Gastroesophageal sphincter (tissue), 4 donors: ENCODE measurements at places on chromosomes 12 and 14.

- no peak overlapping the region for H3K27ac ChIP-seq
- H3K36me3 ChIP-seq: no peaks in the 10 kb centered on the region
- no peaks in the 10 kb centered on the region for H3K4me1 ChIP-seq
- H3K4me3 ChIP-seq: no peak overlapping the region
Observed at GRCh38 chr12:91009319-91009950, 4.7 kb upstream of the EPYC start.

GRCh38 chr14:33954016-33954598, 3.2 kb upstream of the EGLN3 start:
- ATAC-seq: no peak
- peaks cover 4% of the 10 kb centered on the region for H3K4me1 ChIP-seq
- no peak overlapping the region for H3K4me3 ChIP-seq
- no peaks in the 10 kb centered on the region for H3K27me3 ChIP-seq
- H3K27ac ChIP-seq: no peak overlapping the region
- H3K36me3 ChIP-seq: no peaks in the 10 kb centered on the region

DNA sequence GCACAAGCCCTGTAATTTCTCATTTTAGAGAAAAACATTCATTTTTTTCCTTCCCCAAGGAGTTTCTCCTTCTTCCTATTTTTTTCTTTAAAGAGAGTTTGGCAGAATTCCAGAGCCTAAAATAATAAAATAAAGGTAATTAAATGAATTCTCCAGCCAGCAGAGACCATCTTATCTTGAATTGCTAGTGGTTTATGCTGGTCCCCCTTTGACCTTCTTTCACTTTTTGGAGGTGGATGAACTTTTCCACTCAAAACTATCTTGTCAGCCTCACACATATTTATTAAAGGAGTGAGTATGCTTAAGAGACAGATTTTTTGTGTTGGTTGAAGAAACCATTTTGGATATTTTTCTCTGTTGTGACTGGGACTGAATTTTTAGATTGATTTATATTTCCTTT, 47.6 kb downstream of the ADIPOR2 start:
- no peak for ATAC-seq
- H3K4me1 ChIP-seq: peaks cover 3% of the 10 kb centered on the region
- no peaks in the 10 kb centered on the region for H3K27me3 ChIP-seq

GRCh38 chr12:52496054-52496453, 3.0 kb upstream of the KRT6A start:
- H3K4me1 ChIP-seq: peaks cover 8% of the 10 kb centered on the region
- H3K36me3 ChIP-seq: no peaks in the 10 kb centered on the region
- no peak overlapping the region for H3K27ac ChIP-seq
- no peak for ATAC-seq
- H3K4me3 ChIP-seq: no peak overlapping the region

- no peak overlapping the region for H3K27ac ChIP-seq
- H3K36me3 ChIP-seq: no peaks in the 10 kb centered on the region
- H3K4me1 ChIP-seq: peaks cover 15% of the 10 kb centered on the region
- peaks cover 39% of the 10 kb centered on the region for H3K27me3 ChIP-seq
Observed at GRCh38 chr12:30973175-30973574, 46.6 kb downstream of the TSPAN11 start.

DNA sequence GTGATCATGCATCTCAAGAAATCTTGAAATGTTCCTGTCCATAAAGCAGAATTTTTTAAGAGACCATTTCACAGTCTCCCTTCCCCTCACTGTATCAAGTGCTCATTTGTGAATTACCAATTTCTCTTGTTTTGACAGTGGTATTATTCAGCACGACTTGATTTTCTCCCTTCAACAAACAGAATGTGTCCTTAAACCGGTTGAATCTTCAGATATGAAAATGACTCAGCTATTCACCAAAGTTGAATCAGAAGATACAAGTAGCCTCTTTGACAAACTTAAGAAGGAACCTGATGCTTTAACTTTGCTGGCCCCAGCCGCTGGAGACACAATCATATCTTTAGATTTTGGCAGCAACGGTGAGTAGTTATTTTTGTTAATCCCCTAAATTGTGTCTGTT, 25.5 kb upstream of the SNAPC1 start:
- no peaks in the 10 kb centered on the region for H3K4me1 ChIP-seq
- peaks cover 92% of the 10 kb centered on the region for H3K36me3 ChIP-seq
- ATAC-seq: no peak

DNA sequence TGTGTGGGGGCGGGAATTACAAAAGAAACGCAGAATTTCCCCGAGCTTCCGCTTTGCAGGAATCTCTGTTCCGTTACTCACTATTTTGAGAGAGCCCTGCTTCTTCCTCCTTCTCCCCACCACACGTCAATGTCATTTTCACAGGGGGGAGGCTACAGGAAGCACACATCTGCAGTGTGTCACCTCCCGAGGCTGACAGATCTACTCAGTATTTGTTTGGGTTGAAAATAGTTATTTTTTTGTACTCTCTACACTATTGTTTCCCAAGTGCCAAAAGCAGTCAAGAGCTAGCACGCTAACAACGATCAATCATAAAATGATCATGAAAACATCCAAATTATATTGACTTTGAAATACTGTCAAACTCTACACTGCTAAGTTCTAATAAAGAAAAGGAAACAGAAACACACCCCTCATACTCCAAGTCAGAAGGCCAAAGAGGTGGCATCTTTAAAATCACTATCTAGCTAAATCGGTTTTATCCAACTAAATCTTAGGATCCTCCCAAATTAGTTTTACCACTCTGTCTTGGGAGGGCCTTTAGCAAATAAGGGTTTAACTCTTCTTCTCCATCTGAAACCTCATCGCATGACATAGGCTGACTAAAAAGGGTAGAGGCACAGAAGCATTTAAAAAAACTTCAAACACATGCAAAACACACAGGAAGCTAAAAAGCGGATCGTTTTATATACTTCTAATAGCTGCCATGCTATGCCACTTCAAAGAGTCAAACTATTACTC, 51.8 kb downstream of the FOXN3 start:
- H3K36me3 ChIP-seq: no peaks in the 10 kb centered on the region
- ATAC-seq: peak; percentile 31
- H3K4me1 ChIP-seq: peaks cover 29% of the 10 kb centered on the region
- no peak overlapping the region for H3K27ac ChIP-seq

DNA sequence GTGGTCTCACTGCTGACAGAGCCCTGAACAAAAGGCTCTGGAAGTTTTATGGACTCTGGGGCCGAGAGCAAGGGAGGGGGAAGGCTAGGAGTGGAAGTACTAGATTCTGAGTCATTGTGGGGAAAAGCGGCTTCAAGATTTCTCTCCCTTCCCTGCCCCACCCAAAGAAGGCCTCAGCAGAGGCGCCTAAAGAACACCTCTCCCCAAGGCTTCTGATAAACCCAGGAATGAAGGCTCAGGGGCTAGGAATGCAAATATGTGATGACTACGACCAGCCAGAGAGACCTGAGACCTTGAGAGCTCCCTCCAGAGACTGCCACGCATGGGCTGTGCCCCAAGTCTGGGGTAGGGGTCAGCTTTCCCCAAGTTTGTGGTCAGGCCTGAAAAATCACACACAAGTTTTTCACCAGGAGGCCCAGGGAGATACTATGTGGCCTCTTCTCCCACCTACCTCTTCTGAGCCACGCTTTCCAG, 130.7 kb upstream of the HIF1A start:
- peak overlapping the region; percentile 10 for H3K27ac ChIP-seq
- no peak overlapping the region for H3K4me3 ChIP-seq
- no peaks in the 10 kb centered on the region for H3K27me3 ChIP-seq
- no peaks in the 10 kb centered on the region for H3K36me3 ChIP-seq
- ATAC-seq: no peak
- peaks cover 73% of the 10 kb centered on the region for H3K4me1 ChIP-seq

- peaks cover 48% of the 10 kb centered on the region for H3K27me3 ChIP-seq
- H3K4me1 ChIP-seq: peaks cover 7% of the 10 kb centered on the region
- no peak for ATAC-seq
- H3K27ac ChIP-seq: no peak overlapping the region
Observed at GRCh38 chr14:70807898-70808415, 1.4 kb downstream of the MAP3K9 start.

DNA sequence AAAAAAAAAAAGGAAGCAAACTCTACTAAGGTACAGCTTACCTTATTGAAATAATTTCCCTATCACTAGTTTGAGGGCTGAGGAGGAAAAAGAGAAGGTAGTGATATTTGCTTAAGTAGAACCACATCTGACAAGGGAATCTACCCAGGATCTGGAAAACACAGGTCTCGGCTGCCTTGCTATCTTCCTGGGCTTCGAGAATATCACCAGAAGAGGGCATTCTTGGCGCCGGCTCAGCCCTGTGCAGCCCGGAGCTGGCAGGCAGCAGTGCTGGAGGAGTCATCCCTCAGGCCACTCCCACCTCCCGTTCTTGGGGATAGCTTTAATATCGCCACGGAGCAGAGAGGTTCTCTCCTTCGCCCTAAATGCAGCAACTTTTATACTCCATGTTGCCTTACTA, 1181.2 kb downstream of the VRK1 start:
- peak; percentile 85 for ATAC-seq
- H3K36me3 ChIP-seq: no peaks in the 10 kb centered on the region
- H3K27ac ChIP-seq: peak overlapping the region; percentile 75
- peak overlapping the region; percentile 16 for H3K4me3 ChIP-seq

GRCh38 chr12:115990241-115990640, 287.3 kb downstream of the MED13L start:
- peaks cover 28% of the 10 kb centered on the region for H3K4me1 ChIP-seq
- H3K27ac ChIP-seq: no peak overlapping the region
- H3K36me3 ChIP-seq: peaks cover 82% of the 10 kb centered on the region
- ATAC-seq: no peak

- H3K27me3 ChIP-seq: no peaks in the 10 kb centered on the region
Observed at GRCh38 chr12:29070309-29070708, 78.8 kb upstream of the FAR2 start.

DNA sequence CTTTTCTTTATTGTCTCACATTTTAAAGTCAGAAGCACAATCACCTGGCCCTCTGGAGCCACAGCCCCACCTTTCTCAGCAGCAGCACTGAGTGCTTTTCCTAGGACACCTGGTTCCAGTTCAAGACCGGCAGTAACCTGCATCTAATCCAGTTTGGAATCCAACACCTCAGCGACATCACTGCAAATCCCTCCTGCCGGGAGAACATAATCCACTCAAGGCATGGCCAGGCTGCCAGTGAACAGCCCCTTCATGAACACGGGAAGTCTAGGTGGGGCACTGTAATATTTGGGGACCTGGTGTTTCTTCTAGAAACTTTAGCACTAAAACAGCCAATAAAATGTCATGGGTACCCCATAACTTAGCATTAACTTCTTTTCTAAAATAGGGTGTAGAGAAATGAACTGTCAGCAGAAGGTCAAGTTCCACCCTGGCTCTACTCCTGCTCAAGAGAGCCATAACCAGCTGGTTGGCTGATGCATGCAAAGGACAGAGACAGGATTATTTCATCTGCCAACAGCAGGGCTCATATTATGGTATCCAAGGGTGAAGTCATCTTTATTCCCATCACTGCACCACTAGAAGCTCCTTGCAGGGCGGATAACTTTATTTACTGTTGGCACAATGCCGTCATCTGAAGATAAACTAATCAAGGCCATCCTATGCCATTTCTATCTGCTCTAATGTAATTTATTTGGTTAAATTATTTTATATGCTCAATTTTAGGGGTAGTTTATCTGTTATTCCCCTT, 76.7 kb downstream of the TTC7B start:
- H3K4me1 ChIP-seq: peaks cover 4% of the 10 kb centered on the region
- no peak for ATAC-seq
- H3K4me3 ChIP-seq: no peak overlapping the region

- no peak overlapping the region for H3K27ac ChIP-seq
- H3K27me3 ChIP-seq: peaks cover 84% of the 10 kb centered on the region
- H3K4me3 ChIP-seq: no peak overlapping the region
- H3K36me3 ChIP-seq: no peaks in the 10 kb centered on the region
Observed at GRCh38 chr12:85283560-85283959, 3.5 kb downstream of the ALX1 start.

DNA sequence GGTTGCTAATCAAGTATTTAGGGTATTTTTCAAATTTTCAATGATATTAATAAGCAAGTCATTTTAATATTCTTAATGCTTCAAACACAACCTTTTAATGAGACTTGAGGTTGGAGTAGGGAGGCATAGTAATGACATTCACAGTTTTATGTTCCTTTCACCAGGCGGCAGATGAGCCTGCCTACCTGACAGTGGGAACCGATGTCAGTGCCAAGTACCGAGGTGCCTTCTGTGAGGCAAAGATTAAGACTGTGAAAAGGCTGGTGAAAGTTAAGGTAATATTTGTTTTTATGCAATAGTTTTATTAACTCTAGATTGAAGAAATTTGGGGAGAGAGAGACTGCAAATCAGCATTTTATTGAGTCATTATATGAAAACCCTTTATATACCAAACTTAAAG, 3.1 kb downstream of the ARID4A start:
- H3K4me1 ChIP-seq: no peaks in the 10 kb centered on the region
- no peaks in the 10 kb centered on the region for H3K27me3 ChIP-seq
- H3K27ac ChIP-seq: no peak overlapping the region

- H3K36me3 ChIP-seq: no peaks in the 10 kb centered on the region
- peaks cover 2% of the 10 kb centered on the region for H3K4me1 ChIP-seq
- H3K27ac ChIP-seq: no peak overlapping the region
- no peak for ATAC-seq
- peaks cover 92% of the 10 kb centered on the region for H3K27me3 ChIP-seq
- H3K4me3 ChIP-seq: peak overlapping the region; percentile 38
Observed at GRCh38 chr12:57242329-57242690, 8.7 kb downstream of the STAC3 start.

GRCh38 chr14:22792158-22792557, 23.1 kb downstream of the SLC7A7 start:
- no peak overlapping the region for H3K4me3 ChIP-seq
- no peaks in the 10 kb centered on the region for H3K4me1 ChIP-seq
- H3K27ac ChIP-seq: no peak overlapping the region
- peaks cover 10% of the 10 kb centered on the region for H3K27me3 ChIP-seq
- no peak for ATAC-seq

- H3K27me3 ChIP-seq: no peaks in the 10 kb centered on the region
- ATAC-seq: no peak
- no peak overlapping the region for H3K27ac ChIP-seq
- no peak overlapping the region for H3K4me3 ChIP-seq
Observed at GRCh38 chr14:37746140-37746832, 150.9 kb downstream of the TTC6 start.

- ATAC-seq: no peak
- no peaks in the 10 kb centered on the region for H3K27me3 ChIP-seq
- H3K27ac ChIP-seq: no peak overlapping the region
- no peaks in the 10 kb centered on the region for H3K4me1 ChIP-seq
- no peak overlapping the region for H3K4me3 ChIP-seq
- H3K36me3 ChIP-seq: no peaks in the 10 kb centered on the region
Observed at GRCh38 chr12:15350643-15351042, 28.3 kb downstream of the PTPRO start.

DNA sequence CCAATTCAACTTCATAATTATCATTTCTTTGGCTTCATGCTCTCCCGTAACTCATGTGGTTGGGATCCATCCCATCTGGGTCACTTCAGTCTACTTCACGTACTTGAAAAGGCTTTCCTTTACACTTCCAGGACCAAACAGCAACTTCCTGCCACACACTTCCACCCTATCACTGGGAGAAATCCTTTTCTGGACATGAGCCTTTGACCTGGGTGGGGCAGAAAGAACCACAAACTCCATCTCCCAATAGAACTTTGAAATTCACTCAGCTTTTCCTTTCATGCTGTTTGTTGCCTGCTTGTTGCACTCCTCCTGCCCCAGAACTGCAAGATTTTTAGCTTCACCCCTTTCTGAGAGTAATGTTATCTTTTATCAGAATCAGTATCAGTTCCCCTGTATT, 18.4 kb upstream of the GALNT16 start:
- H3K36me3 ChIP-seq: peaks cover 52% of the 10 kb centered on the region
- no peaks in the 10 kb centered on the region for H3K4me1 ChIP-seq
- H3K4me3 ChIP-seq: no peak overlapping the region
- no peak for ATAC-seq

- no peaks in the 10 kb centered on the region for H3K27me3 ChIP-seq
- peak overlapping the region; percentile 54 for H3K4me3 ChIP-seq
- no peak for ATAC-seq
- H3K36me3 ChIP-seq: no peaks in the 10 kb centered on the region
Observed at GRCh38 chr14:32434880-32435279, 105.8 kb downstream of the AKAP6 start.
